ENCODE measurements at places on chromosomes 5 and 9.

DNA sequence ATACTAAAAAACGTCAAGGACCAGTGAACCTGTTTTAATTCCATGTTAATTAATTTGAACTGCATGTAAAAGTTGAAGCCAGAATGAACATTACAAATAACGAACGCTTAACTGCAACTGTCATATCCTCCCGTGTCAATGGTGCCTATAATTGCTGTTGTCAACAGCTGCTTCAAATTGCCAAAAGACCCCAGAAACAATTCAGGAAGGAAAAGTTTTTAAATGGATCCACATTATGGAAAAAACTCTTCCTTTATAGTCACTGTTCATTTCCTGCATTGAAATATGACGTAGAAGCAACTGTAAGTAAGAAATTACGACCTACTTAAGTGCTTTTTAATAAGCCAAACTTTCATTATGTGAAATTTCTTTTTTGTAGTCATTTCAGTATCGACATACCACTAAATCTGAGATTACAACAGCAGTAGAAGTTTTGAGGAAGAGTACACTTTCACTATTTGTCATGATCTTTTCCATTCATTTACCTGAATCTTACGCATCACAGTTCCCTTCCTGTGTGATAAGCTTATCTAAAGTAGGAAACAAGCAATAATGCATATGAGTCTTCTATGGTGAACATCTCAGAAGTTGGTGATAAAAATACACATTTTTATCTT is 37.8 kb downstream of the MEF2C start:
- H3K27me3 ChIP-seq = no peaks in the 10 kb centered on the region
- H3K4me3 ChIP-seq = no peak overlapping the region
- DNase-seq = no peak
- no peaks in the 10 kb centered on the region for H3K36me3 ChIP-seq
- peaks cover 43% of the 10 kb centered on the region for H3K4me1 ChIP-seq
- no peak overlapping the region for H3K27ac ChIP-seq

- peaks cover 6% of the 10 kb centered on the region for H3K4me1 ChIP-seq
- H3K4me3 ChIP-seq = no peak overlapping the region
- H3K27ac ChIP-seq = no peak overlapping the region
- H3K36me3 ChIP-seq = no peaks in the 10 kb centered on the region
- no peak for DNase-seq
- no peaks in the 10 kb centered on the region for H3K27me3 ChIP-seq
Observed at GRCh38 chr9:126151686-126152134, 174.9 kb upstream of the MVB12B start.

DNA sequence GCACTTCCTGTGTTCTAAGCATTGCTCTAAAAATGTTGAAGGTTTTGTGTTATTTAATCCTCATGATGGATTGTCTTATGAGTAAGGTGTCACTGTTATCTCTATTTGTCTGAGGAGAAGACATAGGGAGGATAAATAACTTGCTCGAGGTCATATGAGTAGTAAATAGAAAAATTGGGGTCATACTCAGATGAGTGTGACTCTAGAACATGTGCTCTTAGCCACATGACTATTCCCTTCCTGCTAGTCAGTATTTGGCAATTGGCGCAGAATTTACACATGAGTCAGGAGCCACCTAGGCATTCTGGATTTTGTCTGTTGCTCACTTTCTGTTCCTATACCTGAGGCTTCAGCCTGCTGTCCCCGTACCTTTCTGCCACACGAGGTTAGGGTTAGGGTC is 234.6 kb upstream of the CD180 start:
- H3K27ac ChIP-seq = no peak overlapping the region
- no peaks in the 10 kb centered on the region for H3K27me3 ChIP-seq
- no peaks in the 10 kb centered on the region for H3K4me1 ChIP-seq
- DNase-seq = no peak
- no peak overlapping the region for H3K4me3 ChIP-seq
- H3K36me3 ChIP-seq = no peaks in the 10 kb centered on the region

- no peak overlapping the region for H3K4me3 ChIP-seq
- no peaks in the 10 kb centered on the region for H3K36me3 ChIP-seq
- no peak overlapping the region for H3K27ac ChIP-seq
- H3K27me3 ChIP-seq = peaks cover 100% of the 10 kb centered on the region
Observed at GRCh38 chr5:146337264-146337904, 1.3 kb upstream of the POU4F3 start.

DNA sequence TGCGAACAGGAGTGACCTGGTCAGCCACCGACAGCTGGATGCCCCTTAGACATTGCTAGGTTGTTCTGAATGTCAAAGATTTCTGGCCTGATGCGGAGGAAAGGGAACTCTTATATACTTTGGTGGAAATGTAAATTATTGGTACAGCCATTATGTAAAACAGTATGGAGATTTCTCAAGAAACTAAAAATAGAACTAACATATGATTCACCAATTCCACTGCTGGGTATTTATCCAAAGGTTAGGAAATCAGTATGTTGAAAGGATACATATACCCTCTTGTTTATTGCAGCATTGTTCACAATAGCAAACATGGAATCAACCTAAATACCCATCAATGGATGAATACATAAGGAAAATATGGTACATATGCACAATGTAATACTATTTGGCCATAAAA is 31.8 kb downstream of the DMRT3 start:
- H3K4me1 ChIP-seq = no peaks in the 10 kb centered on the region
- peaks cover 12% of the 10 kb centered on the region for H3K27me3 ChIP-seq
- no peak overlapping the region for H3K4me3 ChIP-seq
- no peak for DNase-seq
- H3K36me3 ChIP-seq = no peaks in the 10 kb centered on the region

DNA sequence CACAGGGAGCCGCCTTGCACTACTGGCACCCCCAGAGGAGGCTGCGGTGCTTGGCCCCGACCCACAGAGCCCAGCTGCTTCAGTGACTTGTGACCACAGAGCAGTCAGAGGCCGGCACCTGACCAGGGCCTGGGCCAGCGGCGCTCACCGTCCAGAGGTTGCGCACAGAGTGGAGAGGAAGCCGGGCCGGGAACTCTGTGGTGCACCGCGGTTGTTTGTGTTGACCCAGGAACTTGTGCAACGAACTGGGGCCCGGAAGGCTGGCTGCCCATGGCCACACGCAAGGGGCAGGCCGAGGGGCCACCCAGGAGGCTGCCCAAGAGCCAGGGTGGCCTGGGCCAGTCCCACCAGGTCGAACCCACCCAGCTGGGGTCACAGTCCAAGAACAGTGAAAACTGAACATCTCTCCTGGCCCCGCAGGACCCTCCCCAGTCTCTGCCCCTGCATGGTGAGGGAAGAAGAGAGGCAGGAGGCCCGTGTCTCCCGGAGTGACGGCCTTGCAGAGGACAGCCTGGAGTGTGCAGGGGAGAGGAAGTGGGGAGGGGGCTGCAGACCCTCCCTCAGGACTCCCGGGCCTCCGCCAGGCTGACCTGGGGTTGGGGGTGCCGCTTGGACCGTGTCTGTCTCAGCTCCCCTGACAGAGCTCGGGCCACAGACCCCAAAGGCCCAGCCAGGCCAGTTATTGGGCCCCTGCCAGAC is 42.8 kb upstream of the EGFL7 start:
- H3K36me3 ChIP-seq = no peaks in the 10 kb centered on the region
- no peak overlapping the region for H3K27ac ChIP-seq
- no peak for DNase-seq
- peaks cover 19% of the 10 kb centered on the region for H3K4me1 ChIP-seq

DNA sequence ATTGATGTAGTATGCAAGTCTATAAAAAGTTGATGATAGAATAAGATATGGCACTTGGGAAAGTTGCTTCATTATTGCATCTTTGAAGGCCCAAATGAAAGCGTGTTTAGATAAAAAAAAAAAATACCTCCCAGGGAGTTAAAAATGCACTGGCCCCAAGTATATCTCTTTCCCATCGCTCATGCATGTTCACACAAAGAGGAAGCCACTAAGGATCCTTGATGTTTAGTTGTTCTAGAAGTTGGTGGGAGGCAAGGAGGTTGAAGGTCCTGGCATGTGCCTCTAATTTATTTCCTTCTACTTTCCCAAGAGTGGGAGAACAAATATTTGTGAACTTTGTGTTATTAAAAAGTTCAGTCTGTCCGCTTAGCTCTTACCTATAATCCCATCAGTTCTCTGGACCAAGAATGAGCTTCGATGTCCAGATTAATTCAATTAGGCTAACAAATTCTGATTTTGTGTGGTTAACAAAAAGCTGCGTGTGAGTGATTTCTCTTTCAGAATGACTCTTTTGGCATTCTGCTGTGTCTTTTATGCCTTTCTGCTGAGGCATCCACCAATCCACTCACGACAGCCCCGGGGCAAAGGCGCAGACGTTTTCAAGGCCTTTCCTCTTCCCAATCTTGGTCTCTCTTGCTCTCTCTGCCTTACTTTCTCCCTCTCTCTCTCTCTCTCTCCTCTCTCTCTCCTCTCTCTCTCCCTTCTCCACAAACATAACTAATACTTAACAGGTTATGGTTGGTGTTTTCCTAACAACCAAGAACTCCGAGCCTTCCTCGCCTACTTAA is 135.1 kb upstream of the ERCC6L2 start:
- no peaks in the 10 kb centered on the region for H3K4me1 ChIP-seq
- no peak for DNase-seq
- no peak overlapping the region for H3K27ac ChIP-seq
- H3K27me3 ChIP-seq = no peaks in the 10 kb centered on the region

- no peaks in the 10 kb centered on the region for H3K27me3 ChIP-seq
- H3K4me1 ChIP-seq = no peaks in the 10 kb centered on the region
- no peaks in the 10 kb centered on the region for H3K36me3 ChIP-seq
- no peak overlapping the region for H3K27ac ChIP-seq
Observed at GRCh38 chr5:21774801-21775200, 1078.3 kb downstream of the CDH12 start.

DNA sequence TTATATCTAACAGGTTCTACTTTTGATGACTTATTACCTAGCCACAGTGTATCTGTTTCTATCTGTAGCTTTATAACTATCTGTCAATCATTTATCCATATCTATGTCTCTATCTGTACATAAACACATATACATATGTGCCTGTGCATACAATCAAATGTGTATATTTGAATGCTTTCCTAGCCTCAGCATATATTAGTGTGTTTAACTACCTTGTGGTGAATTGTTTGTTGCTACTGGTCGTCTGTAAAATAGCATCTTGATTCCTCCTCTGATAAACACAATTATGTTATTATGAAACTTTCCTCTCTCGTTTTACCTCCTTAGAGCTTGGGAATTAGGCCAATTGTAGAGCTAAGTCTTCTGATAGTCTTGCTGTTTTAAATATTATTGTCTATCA is 44.4 kb downstream of the PARP8 start:
- H3K27ac ChIP-seq = no peak overlapping the region
- H3K4me1 ChIP-seq = peaks cover 7% of the 10 kb centered on the region
- no peak overlapping the region for H3K4me3 ChIP-seq
- H3K27me3 ChIP-seq = no peaks in the 10 kb centered on the region

- peak within 1 kb of the TSS; percentile 96 for H3K27ac ChIP-seq
- H3K4me1 ChIP-seq = peaks cover 49% of the 10 kb centered on the region
- no peaks in the 10 kb centered on the region for H3K27me3 ChIP-seq
- peak within 1 kb of the TSS; percentile 70 for H3K4me3 ChIP-seq
Observed at GRCh38 chr9:133121198-133121914, at the start of gene RALGDS. RALGDS (minus strand) TSS chr9:133121240; CDS start chr9:133121154, 86 bp downstream.

GRCh38 chr9:72119853-72120252 is 29.4 kb upstream of the GDA start:
- H3K4me3 ChIP-seq = no peak overlapping the region
- H3K27me3 ChIP-seq = no peaks in the 10 kb centered on the region
- no peak overlapping the region for H3K27ac ChIP-seq

Data from cardiac muscle cell (in vitro differentiated cells and primary cell).